ENCODE measurements at places on chromosomes 12 and 14. TPM values are rescaled to one million over a fixed set of nuclear protein-coding genes. Genes with fewer than 3 reads are reported as not detected.

MMP14 gene
- total RNA-seq = 234 TPM

TMEM179 gene
- not detected for total RNA-seq

CLECL1 gene
- total RNA-seq = not detected

COX8C gene
- total RNA-seq = not detected

VPS37B gene
- total RNA-seq = 49.3 TPM

DIO2 gene
- 0.03 TPM for total RNA-seq

SERPINA9 gene
- total RNA-seq = not detected

IL23A gene
- 7.3 TPM for total RNA-seq

All from foreskin keratinocyte (primary cell).